Frontal cortex (tissue), 4 donors: ENCODE measurements at places on chromosomes 7 and 10. TPM values are rescaled to one million over a fixed set of nuclear protein-coding genes. Genes with fewer than 3 reads are reported as not detected.

ATOH7 gene
- 0.41 TPM for total RNA-seq

LRRC18 gene
- not detected for total RNA-seq

SPDYE2B gene
- not detected for total RNA-seq

DTX2 gene
- total RNA-seq: 1.6 TPM

SUGCT gene
- total RNA-seq: 1.2 TPM

TSPAN12 gene
- total RNA-seq: 5.7 TPM

OR2A1 gene
- total RNA-seq: not detected

PTF1A gene
- 0.41 TPM for total RNA-seq

CH25H gene
- total RNA-seq: 0.82 TPM

COPG2 gene
- total RNA-seq: 59.5 TPM

FRAT1 gene
- 4.9 TPM for total RNA-seq

PSTK gene
- total RNA-seq: 9.8 TPM

MARVELD1 gene
- total RNA-seq: 6.1 TPM

FBXL15 gene
- 13.5 TPM for total RNA-seq

WEE2 gene
- under 0.01 TPM for total RNA-seq

FRA10AC1 gene
- total RNA-seq: 18.8 TPM

TET1 gene
- total RNA-seq: 39.9 TPM

SPDYE9 gene
- total RNA-seq: under 0.01 TPM

TUBAL3 gene
- total RNA-seq: not detected

ZPBP gene
- total RNA-seq: 0.41 TPM

GTF2I gene
- 236 TPM for total RNA-seq

ZFAND4 gene
- 13.9 TPM for total RNA-seq

PAPSS2 gene
- 2.0 TPM for total RNA-seq

GHRHR gene
- not detected for total RNA-seq

CADPS2 gene
- total RNA-seq: 9.8 TPM

CDNF gene
- 0.82 TPM for total RNA-seq

VAX1 gene
- 1.2 TPM for total RNA-seq

ASZ1 gene
- total RNA-seq: not detected

CTAGE4 gene
- total RNA-seq: 0.41 TPM

OSBPL3 gene
- total RNA-seq: 4.5 TPM

CRYGN gene
- under 0.01 TPM for total RNA-seq

FOXP2 gene
- total RNA-seq: 20.0 TPM

CD36 gene
- 22.0 TPM for total RNA-seq

MYH16 gene
- total RNA-seq: not detected

CDH23 gene
- total RNA-seq: 3.3 TPM

H2BK1 gene
- total RNA-seq: not detected

CHRM2 gene
- 5.3 TPM for total RNA-seq

PTPRN2 gene
- 52.2 TPM for total RNA-seq

STOX1 gene
- 9.0 TPM for total RNA-seq

GPR158 gene
- 9.0 TPM for total RNA-seq

RSPH10B gene
- 1.2 TPM for total RNA-seq

AQP1 gene
- total RNA-seq: 0.82 TPM

DNAJC30 gene
- total RNA-seq: 2.4 TPM

AGAP5 gene
- 12.2 TPM for total RNA-seq

C10orf90 gene
- total RNA-seq: 0.41 TPM

PIP gene
- not detected for total RNA-seq

CELF2 gene
- 129 TPM for total RNA-seq

SORCS1 gene
- total RNA-seq: 16.7 TPM

CALML5 gene
- total RNA-seq: not detected

IL2RA gene
- total RNA-seq: not detected

CLDN12 gene
- total RNA-seq: 45.2 TPM

VWC2 gene
- total RNA-seq: 4.5 TPM

MMRN2 gene
- 4.1 TPM for total RNA-seq

MYL7 gene
- total RNA-seq: 1.6 TPM

CRPPA gene
- total RNA-seq: 9.0 TPM

NPSR1 gene
- not detected for total RNA-seq

PRPF18 gene
- 36.7 TPM for total RNA-seq

ADCY1 gene
- 92.1 TPM for total RNA-seq
